ENCODE measurements at places on chromosomes 1 and 21.
A peak's percentile ranks its signal among the peaks of the same experiment; 100 is the strongest.

GRCh38 chr21:42593007-42593814, 60.2 kb upstream of the PDE9A start:
- peak; percentile 28 for DNase-seq

DNA sequence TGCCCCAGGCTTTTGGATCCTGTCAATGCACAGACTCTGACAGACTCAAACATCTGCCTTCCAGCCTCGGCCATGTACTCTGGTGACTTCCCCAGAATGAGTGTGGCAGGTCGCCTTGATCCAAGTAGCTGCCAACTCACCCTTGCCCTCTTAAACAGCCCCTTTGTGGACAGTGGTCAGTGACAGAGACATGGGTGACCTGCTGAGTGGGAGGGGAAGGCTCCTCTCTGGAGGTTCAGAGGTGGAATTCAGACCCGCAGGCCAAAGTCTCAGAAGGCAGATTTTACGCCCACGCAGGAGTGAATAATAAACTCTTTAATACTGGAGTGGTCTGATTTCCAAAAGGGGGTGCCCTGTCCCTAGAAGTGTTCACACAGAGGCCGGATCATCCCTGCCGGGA, 63.5 kb downstream of the TLR5 start:
- no peak for DNase-seq

GRCh38 chr1:172837816-172838679, 179.1 kb downstream of the FASLG start:
- DNase-seq, result no peak

- DNase-seq, result no peak
Observed at GRCh38 chr1:59422921-59423575, 126.2 kb downstream of the FGGY start.

DNA sequence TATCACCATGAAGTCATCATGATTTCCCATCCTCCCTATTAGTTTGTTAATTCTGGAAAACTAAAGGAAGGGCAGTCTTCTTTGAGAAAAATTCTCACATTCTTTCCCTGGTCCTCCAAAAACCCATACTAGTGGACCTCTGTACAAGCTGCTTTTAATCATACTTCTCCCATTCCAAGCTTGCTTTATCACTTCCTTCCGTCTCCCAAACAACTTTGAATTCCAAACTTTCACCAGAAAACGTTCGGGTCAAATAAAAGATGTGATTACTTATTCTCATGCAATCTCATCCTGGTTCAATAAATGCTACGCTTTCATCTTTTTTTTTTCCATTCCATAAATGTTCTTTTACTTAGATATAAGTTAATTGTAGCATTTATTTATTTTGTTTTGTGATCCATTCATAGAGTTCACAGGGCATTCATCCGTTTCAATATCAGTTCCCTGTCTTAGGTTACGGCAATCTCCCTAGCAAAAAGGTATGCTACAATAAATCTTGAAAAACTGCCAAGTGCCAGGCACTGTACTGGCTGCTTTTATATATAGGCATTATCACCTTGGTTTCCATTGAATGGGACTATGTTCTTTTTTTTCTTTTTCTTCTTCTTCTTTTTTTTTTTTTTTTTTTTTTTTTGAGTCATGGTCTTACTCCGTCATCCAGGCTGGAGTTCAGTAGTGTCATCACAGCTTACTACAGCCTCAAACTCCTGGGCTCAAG, 100.2 kb upstream of the GREM2 start:
- DNase-seq, result no peak

- no peak for DNase-seq
Observed at GRCh38 chr1:224707843-224708725, 92.0 kb downstream of the CNIH3 start.

GRCh38 chr1:107525145-107525544, 384.3 kb downstream of the NTNG1 start:
- no peak for DNase-seq

DNA sequence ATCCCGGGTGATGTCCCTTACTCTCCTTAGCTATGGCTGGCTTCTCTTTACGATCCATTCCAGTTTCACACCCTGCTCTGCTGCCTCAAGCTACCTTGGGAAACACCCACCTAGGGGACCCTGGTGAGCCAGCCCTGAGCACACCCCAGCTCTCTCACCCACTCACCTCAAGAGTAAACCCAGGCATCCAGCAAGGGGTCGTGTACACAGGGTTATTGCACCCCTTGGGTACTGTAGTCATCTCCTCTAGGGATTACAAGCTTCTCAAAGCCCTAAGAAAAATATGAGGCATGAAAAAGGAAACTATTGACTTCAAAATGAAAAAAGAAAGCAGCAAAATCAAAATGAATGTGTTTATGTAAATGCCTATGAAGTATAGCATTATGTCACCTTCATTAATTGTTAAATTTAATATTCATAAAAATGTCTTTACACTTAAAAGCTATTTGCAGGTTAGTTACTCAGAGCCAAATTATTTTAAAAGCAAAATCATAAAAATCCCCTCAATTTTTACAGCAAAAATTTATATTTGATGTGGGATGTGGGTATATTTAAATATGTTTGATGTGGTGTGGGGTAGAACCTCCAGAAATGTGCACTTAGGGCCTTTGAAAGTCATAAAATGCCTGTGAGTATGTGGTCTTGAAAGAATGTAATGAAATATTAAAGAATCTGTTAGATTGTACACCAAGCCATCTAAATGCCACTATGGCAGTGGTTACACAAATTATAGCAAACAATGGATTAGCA, 190.3 kb downstream of the C1orf94 start:
- no peak for DNase-seq

GRCh38 chr1:222909586-222909985, 94.7 kb downstream of the DISP1 start:
- no peak for DNase-seq

- DNase-seq, result no peak
Observed at GRCh38 chr1:236543065-236543669, 19.4 kb downstream of the LGALS8 start.

GRCh38 chr1:159750621-159751020, 30.1 kb upstream of the DUSP23 start:
- DNase-seq, result no peak

DNA sequence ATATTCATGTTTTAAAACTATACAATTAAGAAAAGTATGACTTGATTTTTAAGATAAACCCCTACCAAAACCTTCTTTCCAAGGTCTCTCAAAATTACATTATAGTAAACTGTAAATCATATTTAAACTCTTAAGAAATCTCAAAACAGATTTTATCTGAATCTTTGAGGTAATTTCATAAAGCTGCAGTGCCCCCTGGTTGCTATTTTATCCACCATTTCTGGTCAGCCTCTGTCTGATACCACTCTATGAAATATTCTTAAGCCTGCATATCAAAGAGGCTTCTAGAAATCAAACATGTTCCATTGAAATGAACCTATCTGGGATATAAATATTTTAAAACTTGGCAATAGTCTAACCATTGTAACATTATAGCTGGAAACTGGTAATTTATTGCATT, 317.3 kb downstream of the COL11A1 start:
- no peak for DNase-seq

DNA sequence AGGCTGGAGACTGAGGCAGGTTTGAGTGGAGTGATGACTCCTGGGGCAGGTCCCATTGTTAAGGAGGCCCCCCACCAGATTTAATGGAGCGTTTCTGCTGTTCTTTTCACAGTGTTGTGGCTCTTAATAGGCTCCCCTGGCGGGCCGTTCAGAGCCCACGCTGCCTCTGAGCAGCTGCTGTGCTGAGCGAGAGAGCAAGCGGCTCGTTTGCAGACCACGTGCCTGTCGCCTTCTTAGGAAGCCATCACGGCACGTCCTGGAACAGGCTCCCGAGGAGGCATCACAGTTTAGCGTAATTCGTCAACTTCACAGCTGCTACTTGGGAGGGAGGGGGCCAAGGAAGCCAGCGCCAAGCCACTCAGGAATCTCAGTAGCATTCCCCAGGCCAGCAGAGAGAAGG, 70.5 kb upstream of the CTTNBP2NL start:
- no peak for DNase-seq

DNA sequence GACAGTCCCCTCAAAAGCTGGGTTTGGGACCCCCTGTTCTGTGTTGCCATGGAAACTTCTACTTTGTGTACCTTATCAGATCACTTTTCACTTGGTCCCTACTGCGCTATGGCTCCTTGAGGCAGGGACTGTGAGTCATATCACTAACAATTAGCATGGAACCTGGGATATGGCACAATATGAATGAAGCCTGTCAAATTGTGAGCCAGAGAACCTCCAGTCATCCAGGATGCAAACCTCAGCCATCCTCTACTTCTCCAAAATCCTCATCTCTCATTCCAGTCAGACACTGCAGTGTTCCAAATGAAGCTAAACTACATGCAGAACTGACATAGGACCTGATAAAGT, 11.2 kb upstream of the CAPZB start:
- no peak for DNase-seq

DNA sequence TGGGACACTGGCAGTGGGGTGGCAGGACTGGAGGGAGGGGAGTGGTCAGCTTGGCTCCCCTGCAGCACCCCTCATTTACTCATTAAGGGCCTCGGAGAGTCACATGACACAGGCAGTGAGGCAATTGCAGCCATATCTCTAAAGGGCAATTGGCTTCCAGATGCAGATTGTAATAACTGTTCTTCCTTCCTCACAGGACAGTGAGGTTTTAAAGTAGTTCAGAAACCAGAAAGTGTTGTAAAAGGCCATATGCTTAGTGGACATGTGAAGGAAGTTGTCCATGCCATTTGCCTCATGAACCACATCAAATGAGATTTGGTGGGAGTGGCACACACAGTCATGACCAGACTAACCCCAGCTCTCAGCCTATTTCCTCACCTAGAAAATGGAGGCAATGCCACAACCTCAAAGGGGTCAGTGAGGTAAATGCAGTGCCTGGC, 11.1 kb downstream of the MTX1 start:
- DNase-seq, result no peak

DNA sequence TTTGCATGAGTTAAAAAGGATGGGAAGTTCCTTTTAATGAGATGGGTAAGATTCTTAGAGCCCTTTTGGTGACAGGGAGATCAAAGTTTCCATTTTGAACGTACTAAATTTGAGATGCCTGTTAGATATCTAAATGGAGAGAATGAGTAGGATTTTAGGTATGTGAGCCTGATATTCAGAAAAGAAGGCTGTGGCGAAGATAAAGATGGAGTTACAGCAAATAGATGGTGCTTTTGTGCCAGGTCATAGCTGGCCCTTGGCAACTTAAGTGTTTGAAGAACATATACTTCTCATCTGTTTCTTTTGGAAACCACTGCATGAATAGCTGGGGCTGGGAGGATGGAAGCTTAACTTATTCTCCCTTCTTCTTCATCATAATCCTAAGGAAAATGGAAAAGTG, 282.5 kb downstream of the PTBP2 start:
- no peak for DNase-seq

DNA sequence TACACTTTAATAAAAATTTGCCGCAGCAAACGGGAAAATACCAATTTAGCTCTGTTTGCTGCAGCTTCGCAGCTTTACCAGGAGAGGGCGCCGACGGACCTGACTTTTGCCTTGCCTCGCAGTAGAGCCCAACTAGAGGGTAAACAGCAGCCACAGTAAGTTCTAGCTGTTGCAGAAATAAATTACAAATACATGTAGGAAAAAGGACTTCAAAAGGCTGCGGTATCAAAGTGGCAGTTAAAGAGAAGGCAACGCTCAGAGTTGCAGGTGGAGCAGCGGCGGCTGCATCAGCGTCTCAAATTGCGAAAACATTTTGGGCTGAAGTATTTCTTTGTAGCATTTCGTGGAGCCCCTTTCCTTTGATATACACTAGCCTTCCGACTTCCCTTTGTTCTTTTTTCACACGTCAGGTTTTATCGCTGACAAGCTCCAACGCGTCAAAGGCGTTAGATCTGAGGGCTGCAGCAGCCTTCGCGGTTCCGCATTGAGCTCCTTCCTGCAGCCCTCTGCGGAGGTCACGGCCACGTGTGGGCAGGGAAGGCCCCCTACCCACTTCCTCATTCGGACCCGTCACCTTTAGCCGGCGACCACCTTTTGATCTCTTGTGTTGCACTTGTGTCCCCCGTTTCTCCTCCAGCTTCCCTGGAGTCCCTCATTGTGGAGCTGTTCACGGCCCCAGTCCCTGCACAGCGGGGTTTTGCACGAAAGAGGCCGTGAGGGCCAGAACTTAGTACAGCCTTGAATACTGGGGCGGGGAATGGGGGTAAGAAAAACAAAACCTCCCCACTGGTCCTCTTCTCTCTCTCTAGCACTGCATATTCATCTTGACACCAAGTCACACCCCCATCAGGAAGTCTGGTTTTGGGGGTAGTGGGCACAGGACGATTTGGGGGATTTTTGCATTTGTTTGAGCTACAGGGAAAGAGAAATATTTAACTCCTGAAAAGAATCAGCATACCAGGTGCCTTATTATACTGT, 72.8 kb downstream of the S1PR1 start:
- DNase-seq, result peak; percentile 44

DNA sequence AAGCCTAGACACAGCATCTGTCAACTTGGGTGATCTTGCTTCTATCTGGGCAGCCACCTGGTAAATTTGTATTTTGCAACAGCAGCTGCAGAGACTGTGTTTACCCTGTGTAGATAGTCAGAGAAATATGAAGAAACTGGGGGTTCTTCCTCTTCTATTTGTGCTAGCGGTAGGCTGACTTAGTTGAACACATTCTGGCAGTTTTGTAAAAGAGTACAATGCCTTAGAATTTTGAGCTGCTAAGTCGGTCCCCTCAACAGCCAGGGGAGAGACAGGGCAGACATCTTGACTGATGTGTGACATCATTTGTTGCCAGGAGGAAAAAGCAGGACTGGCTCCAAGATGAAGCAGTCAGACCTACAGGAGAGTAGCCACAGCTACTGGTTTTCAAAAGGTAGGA, 53.7 kb downstream of the KCNJ6 start:
- peak; percentile 36 for DNase-seq

DNA sequence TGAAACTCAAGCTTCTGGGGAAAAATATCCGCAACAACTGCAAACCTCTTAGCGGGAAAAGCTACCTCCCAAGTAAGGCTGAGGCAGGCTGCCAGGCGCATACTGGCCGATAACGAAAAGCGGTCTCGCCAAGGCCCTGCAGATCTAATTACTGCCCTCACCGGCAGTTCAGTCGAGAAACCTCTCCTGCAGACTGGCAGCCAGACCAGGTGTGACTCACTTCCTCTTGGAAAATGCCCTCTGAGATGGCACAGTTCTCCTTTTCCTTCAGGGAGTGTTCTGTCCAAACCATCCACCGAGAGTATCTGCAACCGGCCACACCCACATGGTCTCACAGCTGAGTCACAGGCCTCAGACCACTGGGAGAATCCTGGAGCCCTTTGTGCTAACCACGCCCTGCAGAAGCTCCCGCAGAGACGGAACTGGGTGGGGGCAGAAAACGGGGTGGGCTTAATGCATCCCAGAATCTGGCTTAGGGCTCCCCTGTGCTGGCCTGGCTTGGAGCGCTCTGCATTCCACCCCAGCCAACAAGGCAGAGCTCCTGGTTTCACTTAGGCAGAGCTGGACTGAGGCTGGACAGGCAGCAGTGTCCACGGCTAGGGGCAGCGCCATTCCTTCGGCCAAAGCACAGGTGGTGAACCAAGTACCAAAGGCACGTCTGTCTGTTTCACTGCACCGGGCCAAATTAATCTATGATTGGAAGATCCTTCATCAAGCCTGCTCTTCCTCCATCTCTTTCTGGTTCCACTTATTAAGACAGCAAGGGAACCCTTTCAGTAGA, 1.2 kb downstream of the S100A10 start:
- peak; percentile 100 for DNase-seq

All from RCC 7860 (cell line).